Peyer's patch (tissue), 4 donors: ENCODE measurements at places on chromosomes 2 and 18. TPM values are rescaled to one million over a fixed set of nuclear protein-coding genes. Genes with fewer than 3 reads are reported as not detected.

NOSTRIN gene
- 78.8 TPM for total RNA-seq

NCKAP5 gene
- total RNA-seq, result 28.5 TPM

TNFAIP6 gene
- not detected for total RNA-seq

UGT1A10 gene
- 168 TPM for total RNA-seq

NAT8 gene
- 9.2 TPM for total RNA-seq

SLC66A2 gene
- 41.4 TPM for total RNA-seq

REEP1 gene
- total RNA-seq, result 1.7 TPM

RAD51AP2 gene
- not detected for total RNA-seq

MALT1 gene
- 27.2 TPM for total RNA-seq

IL1B gene
- not detected for total RNA-seq

PARD3B gene
- total RNA-seq, result 51.2 TPM
